ENCODE measurements at places on chromosomes 1 and 21.
A peak's percentile ranks its signal among the peaks of the same experiment; 100 is the strongest.

- DNase-seq = no peak
Observed at GRCh38 chr1:42551180-42551579, 88.1 kb downstream of the CCDC30 start.

GRCh38 chr1:11026052-11026451 lies 13.6 kb downstream of the TARDBP start:
- no peak for DNase-seq

- DNase-seq = peak; percentile 58
Observed at GRCh38 chr1:35718492-35719336, at the start of gene C1orf216. C1orf216 (minus strand) TSS chr1:35718884; CDS start chr1:35716321, 2,563 bp downstream.

- no peak for DNase-seq
Observed at GRCh38 chr21:34243562-34243961, 120.2 kb upstream of the KCNE2 start.

- no peak for DNase-seq
Observed at GRCh38 chr1:228163776-228164519, 1.7 kb upstream of the IBA57 start.

GRCh38 chr1:47106792-47107191 lies 30.4 kb upstream of the CYP4A22 start:
- no peak for DNase-seq

DNA sequence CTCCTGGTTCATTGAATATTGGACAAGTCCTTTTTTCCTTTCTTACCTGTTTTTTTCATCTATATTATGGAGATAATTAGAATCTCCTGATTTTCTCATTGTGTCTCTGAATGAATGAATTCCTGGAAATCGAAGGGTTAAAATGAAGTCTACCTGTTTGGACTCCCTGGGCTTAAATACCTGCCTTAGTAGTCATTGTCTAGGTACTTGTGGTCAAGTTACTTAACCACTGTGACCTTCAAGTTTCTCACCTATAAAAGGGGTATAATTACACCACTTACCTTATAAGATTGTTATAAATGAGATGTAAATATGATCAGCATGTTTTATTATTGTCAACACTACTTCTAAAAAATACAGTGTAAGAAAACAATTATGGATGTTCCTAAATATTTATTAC lies 9.0 kb upstream of the TBX19 start:
- DNase-seq = no peak

DNA sequence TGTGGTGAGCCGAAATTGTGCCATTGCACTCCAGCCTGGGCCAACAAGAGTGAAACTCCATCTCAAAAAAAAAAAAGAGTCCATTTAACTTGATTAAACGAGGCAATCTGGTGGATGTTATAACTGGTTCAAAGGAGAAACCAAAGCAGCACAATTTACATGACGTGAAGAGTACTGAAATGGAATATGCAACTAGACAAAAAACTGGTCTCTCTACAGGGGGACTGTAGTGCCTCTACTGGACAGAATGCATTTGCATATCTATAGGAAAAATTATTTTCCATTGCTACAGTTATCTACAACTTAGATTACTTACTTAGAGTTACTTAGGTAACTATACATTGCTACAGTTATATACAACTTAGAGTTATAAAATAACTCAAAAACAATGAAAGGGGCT lies 2.7 kb upstream of the CAPN2 start:
- DNase-seq = no peak

- DNase-seq = no peak
Observed at GRCh38 chr1:25161981-25162380, 70.3 kb downstream of the SYF2 start.

- no peak for DNase-seq
Observed at GRCh38 chr1:94408104-94408830, 9.9 kb upstream of the ABCD3 start.

DNA sequence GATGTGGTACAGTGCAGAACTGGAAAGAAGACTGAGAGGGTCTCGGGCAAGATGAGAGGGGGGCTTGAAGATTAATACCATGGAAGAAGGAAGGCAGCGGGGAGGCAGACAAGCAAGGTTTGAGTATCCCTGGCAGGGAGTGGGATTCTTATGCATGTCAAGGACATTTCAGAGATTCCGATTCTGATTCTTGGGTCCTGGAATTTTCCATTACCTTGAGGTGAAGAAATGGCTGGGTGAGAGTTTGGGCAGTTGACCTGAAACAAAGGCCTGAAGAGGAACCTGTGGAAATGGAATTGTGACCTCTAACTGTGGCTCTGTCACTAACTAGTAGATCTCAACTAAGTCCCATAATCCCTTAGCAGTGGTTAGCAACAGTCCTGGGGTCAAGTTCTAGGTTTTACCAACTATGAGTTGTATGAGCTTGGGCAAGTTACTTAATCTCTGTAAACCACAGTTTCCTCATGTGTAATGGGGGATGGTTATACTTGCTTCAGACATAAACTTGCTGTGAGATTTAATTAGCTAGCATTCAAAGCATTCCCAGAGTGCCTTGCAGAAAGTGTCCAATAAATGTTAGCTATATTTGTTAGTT lies 8.6 kb upstream of the ACTN2 start:
- no peak for DNase-seq

DNA sequence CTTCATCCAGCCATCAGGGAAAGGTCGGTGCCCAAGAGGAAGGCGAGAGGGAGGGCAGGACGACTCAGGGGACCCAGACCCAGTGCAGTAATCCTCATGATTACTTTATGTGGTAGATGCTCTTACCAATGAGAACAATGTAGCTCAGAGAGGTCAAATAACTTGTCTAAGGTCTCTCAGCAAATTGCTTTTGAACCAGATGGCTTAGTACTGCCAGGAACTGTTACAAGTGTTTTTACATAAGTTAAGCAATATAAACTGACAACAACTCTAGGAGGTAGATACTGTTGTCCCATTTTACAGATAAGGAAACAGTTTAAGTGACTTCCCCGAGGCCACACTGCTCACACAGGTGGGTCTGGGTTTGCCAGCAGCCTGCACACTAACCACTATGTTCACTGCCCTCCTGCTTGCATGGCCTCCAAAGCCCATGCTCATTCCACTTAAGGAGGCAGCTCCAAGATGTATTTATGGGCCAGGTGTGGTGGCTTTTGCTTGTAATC lies 111.7 kb downstream of the LACTBL1 start:
- no peak for DNase-seq

DNA sequence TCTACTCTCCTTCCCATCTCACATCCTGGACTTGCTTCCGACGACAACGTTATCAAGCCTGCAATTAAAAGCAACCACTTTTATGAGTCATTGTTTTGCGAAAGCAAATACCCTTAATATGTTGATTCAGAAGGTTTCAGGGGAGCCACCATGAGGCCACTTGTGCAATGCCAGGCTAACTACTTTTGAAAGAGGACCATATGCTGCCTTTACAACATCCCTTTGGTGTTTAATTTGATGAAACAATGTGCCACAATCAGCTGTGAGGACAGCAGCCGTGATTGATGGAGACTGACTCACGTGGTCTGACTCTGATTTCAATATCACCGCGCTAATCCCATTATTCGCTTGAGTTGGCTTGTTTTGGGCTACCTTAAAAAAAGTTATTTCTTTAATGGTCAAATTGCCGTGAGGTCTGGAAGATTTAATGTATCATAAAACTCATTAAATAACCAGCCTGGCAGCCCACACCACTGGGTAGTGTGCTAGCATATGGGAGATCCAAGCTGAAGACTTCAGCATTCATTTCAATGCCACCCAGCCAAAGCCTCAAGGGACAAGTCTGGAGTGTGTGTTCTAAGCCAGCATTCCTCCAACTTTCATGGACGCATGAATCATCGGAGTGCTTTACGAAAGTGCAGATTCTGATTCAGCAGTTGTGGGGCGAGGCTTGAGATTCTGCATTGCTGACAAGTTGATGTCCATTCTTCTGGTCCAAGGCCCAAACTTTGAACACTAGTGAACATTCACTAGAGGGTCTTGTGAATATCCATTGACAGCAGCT lies 73.3 kb upstream of the PAXBP1 start:
- DNase-seq = no peak

GRCh38 chr21:35556536-35556935 lies 503.8 kb downstream of the SETD4 start:
- DNase-seq = no peak

DNA sequence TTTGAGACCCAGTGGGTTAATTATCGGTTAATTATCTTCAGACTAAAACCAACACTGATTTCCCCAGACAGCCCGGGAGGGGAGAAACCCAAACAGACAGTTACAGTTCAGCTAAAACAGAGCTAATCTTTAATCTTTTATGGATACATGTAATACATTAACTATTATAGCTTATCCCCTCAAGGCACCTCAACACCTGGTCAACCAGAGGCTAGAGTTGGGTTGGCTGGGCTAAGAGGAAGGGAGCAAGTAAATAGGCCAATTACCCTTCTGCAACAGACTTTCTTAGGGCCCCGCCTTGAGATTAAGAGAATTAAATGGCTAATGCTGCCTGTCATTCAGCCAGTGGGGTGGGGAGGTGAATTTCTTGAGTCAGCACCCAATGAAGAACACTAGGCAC lies 6.6 kb upstream of the MED18 start:
- DNase-seq = no peak

DNA sequence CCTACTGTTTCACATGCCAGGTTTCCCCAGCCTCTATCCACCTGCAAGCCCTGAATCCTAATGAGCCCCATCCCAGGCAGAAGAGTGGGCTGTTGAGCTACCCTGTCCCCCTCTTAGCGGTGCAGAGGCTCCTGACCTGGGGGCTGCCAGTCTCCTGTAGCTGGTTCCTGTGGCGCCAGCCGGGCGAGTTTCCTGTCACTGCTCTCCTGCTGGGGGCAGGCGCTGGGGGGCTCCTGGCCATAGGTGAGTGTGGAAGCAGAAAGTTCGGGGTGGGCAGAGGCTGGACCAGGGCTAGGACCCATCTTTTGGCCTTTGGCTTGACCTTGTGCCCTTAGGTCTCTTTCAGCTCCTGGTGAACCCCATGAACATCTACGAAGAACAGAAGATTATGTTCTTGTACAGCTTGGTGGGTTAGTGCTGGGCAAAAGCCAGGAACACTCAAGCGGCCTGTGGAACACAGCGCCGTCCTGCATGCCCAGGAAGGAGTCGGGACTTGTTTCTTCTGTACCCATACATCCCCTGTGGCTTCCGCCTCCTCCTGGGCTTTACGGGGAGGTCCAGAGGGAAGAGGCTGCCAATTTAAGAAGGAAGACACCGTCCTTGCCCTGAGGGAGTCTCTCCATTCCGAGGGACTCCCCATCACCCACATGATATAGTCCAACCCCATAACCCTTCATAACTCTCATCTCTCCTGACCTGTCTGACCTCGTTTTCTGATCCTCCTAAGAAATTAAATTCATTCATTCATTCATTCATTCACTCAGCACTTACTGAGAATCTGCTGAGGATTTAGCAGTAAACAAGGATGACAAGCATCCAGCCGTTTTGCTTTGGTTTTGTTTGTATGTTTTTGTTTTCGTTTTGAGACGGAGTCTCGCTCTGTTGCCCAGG lies 939 bp downstream of the DCST1 start:
- DNase-seq = no peak

DNA sequence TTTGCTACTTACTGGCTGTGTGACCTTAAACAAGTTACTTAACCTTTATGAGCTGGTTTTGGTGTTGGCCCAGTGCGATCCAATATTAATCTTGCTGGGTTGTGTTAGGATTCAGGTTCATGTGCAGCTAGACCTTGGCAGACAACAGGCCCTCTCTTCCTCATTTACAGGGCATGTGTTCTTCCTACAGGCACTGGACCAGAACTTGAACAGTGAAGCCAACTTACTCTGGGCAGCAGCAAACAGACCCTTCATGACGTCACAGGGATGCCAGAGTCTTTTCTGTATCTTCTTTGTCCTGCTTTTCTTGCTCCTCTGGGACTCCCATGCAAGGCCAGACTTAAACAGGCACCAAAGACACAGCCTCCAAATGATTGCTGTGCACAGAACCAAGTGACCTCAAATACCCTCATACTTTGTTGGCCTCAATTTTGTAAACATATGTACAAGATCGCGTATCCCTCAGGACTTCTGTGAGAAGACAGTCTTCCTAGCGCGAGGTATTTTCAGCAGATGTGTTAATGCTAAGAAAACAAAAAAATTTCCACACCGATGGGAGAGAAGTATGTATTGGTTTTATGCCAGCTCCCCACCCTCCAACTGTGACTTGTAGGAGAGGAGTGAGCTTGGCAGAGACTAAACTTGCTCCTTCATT lies 73.7 kb downstream of the URB2 start:
- no peak for DNase-seq

DNA sequence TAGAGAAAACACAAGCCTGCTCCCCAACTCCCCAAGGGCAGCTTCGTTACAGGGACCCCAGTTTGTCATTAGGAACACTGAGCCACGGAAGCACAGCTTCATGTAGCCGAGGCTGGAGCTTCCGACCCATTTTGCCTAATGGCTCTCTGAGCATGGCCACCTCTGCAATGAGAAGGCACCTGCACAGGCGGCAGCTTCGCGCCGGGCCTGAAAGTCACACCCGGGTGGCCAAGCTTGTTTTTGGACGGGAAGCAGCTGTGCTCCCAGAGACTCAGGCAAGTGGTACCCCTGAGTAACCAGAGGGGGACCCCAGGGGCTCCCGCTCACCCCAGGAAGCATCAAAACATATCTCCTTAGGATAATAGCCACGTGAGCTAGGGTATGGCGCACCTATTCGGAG lies 80.9 kb downstream of the SLC66A1 start:
- DNase-seq = no peak

- no peak for DNase-seq
Observed at GRCh38 chr21:14957836-14958235, 107.0 kb downstream of the NRIP1 start.

All from activated T-helper 2 cell treated with anti-CD3 and anti-CD28 coated beads, Interferon-gamma antibody, Interleukin-2, Interleukin-4, amounts not matched to agents 10 μg/mL and 5 μg/mL and 100 μg/mL, durations not matched to agents 14 hours and 24 hours and 36 hours (primary cell).